Activated T-helper 1 cell treated with Interleukin-2 at 50 U/mL for 16 hours (primary cell): ENCODE measurements at places on chromosomes 12 and 14.
A peak's percentile ranks its signal among the peaks of the same experiment; 100 is the strongest.

DNA sequence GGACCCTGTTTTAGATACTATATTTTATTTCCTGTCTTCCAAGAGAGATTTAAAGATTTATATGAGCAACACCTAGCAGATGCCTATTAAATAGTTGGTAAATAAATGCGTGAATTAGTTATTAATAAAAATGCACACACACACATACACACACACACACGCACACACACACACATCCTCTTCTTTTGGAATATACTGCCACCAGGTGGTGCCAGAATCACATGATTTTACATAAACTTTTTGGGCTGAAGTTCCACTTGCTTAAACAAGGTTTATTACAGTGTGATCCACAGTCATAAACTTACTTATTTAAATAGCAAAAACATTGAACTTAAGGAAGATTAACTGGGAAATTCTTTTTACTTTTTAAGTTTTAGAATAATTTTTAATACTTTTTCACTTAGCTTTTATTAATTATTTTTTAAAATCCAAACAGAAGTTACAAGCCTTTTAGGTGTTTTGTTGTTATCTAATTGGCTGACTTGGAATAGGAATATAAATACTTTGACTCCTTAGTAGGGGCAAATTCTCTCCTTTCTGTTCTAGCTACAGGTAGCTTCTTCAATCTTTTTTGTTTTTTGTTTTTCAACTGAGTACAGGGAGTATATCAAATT lies 17.5 kb downstream of the RAD51B start:
- no peak for DNase-seq

GRCh38 chr12:13411287-13411686 lies 214.8 kb downstream of the EMP1 start:
- DNase-seq: no peak

DNA sequence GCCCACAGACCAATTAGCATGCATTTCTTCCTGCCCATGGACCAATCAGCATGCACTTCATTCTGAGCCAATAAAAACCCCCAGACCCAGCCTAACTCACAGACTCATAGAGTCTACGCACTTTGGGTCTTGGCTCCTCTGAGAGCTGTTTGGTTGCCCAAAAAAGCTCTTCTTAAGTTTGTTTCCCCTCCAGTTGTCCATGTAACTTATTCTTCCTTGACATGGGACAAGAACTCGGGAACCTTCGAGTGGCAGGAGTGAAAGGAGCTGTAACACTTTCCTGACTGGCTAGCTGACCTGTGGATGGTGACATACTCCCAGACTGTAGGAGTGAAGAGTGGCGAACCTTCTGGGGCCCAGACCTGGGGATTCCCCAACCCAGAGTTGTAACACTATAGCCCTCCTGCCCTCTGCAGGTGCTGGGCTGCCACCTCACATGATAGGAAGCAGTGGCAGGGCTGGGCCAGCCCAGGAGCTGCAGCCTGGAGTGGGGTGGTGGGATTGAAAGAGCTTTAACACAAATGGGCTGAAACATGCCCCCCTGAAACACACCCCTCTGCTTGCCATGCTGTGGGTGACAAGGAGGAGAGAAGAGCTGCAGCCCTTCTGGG lies 4.4 kb upstream of the BTBD7 start:
- DNase-seq: no peak

DNA sequence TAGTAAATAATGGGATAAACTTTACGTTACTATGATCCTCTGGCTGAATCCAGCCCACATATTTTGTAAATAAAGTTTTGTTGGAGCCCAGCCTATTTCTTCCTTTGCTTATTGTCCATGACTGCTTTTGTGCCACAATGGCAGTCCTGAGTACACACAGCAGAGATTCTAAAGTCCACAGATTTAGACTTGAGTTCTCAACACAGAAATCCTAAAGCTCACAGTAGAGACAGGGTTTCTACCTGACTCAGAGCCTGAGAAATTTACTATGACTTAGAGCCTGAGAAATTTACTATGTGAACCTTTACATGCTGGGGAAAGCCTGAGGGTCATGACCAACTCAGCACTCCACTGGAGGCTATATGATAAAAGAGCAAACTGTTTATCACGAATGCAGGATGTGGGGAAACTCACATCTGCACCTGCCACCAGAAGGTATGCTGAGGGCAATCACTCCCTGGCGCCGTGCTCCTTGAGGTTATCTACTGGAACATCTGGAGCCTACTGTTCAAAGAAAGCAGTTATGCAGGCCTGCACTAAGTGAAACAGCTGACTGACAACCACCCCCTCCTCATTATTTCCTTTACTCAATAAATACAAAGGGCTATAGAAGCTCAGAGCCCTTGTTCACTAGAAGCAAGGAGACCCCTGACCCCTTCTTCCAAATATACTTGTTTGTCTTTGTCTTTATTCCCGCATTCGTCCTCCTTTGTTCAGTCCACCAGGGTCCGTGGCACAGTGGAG lies 52.6 kb upstream of the BICD1 start:
- no peak for DNase-seq

- peak; percentile 38 for DNase-seq
These were observed 64.1 kb upstream of the PPP4R3A start for GRCh38 chr14:91573894-91574837.
